ENCODE measurements at places on chromosomes 1 and 21. TPM values are rescaled to one million over a fixed set of nuclear protein-coding genes. Genes with fewer than 3 reads are reported as not detected.

RGS18 gene
- not detected for total RNA-seq

FOXO6 gene
- 0.91 TPM for total RNA-seq

FCRL5 gene
- 0.27 TPM for total RNA-seq

LIN28A gene
- total RNA-seq, result 5.4 TPM

NES gene
- total RNA-seq, result 6.4 TPM

MAP3K21 gene
- 1.4 TPM for total RNA-seq

OR2L8 gene
- total RNA-seq, result 1.9 TPM

Measured in motor neuron (in vitro differentiated cells).